ENCODE measurements at places on chromosomes 16 and 17.

GRCh38 chr16:252366-253337 lies 18.0 kb downstream of the FAM234A start:
- no peak for DNase-seq

- no peak for DNase-seq
These were observed 6.9 kb downstream of the MLLT6 start for GRCh38 chr17:38711792-38712571.

DNA sequence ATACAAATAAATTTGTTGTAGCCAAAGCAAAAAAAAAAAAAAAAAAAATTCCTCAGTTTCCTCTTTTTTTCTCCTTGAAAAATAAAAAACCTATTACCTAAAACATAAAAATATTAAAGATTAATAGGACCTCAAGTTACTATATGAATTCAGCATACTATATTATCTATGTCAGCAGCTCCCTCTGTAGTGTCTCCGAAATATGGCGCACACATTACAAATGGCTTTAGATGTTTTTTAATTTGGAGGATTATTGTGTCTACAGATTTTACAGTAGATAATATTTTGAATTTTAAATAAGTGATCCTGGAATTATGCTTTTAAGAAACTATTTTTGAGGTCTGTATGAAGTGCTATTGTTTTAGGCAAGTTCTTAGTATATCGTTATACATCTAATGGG lies 94.4 kb downstream of the NLK start:
- no peak for DNase-seq

DNA sequence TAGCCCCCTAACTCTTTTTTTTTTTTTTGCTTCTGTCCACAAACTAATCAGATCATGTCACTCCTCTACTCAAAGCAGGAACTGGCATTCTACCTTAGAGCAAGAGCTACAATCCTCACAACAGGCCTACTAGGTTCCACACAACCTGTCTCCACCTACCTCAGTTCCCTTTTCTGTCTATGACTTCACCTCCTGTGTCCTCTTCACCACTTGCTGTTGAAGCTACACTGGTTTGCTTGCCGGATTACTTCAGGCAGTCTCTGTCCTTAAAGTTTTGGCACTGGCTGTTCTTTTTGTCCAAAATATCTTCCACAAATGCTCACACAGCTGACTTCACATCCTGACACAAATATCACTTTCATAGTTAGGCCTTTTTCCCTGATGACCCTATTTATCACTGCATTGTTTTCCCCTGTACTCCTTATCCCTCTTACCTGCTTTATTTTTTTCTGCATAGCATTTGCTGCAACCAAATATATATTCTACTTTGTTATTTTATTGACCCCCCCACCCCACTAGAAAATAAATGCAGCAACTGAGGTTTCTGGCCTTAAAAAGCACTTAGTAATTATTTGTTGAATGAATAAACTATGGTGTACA lies 72.0 kb downstream of the KANSL1 start:
- no peak for DNase-seq

DNA sequence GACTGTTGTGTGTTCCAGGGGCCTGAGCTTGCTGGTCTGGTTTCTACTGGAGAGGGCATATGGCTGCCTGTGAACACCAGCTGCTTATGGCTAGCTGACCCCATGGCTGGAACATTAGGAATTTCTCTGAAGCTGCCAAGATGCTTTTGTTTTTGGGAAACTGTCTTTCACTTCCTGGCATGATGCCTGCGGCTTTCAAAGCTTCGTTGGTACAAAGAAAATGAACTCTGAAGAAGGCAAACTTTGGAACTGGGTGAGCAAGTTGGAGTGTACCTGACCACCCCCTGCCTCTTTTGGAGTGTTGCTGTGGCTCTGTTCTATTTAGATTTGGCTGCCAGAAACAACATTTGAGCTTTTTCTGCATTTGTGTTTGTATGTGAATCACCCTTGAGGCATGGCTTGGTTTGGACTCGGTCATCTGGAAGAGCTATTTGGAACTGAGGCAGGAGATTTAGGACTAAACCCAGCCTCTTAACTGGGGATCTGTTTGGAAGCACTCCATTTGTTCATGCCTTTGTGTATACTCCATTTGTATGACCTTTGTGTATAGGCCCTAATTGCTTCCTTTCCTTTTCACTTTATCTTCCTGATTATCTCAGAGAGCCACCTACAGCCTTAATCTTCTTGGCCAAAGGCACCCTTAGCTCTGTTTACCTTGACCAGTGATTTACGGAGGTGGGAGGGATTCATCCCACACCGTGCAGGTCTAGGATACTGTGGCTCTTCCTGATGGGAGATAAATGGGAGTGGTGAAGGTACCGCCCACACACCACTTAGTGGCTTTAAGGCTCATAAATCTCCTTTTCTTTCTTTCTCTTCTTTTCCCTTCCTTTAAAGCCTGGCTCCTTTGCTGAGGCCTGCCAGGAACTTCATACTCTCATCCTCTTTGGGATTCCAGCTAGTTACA lies 7.3 kb upstream of the CPHXL start:
- no peak for DNase-seq

DNA sequence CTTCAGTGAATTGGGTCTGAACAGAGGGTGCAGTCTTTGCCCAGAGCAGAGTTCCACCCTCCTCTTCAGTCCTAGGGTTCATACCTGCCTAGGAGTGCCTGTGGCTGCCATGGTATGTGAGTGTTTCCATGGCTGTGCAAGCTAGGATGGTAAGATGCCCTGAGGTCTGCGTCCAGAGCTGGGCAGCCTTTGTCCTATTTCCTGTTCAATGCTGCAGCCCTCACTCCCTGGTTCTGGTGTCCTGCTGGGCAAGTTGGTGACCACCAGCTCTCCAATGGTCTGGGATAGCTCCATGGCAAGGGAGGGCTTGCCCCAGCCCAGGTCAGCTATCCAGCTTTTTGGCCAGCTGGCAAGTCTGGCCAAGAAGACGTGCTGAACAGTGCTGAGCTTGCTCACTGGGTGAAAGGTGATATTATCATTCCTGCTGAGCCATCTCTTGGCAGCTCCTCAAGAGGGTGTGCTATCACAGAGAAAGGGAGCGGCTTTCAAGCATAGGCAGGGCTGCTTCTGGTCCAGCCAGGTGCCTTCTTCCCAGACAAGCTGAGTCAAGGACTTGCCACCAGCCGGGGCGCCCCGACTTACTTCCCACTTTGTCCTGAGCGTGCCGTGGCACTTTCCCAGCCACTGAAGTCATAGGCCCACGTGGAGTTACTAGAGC lies 13.0 kb upstream of the NFATC3 start:
- DNase-seq = no peak

DNA sequence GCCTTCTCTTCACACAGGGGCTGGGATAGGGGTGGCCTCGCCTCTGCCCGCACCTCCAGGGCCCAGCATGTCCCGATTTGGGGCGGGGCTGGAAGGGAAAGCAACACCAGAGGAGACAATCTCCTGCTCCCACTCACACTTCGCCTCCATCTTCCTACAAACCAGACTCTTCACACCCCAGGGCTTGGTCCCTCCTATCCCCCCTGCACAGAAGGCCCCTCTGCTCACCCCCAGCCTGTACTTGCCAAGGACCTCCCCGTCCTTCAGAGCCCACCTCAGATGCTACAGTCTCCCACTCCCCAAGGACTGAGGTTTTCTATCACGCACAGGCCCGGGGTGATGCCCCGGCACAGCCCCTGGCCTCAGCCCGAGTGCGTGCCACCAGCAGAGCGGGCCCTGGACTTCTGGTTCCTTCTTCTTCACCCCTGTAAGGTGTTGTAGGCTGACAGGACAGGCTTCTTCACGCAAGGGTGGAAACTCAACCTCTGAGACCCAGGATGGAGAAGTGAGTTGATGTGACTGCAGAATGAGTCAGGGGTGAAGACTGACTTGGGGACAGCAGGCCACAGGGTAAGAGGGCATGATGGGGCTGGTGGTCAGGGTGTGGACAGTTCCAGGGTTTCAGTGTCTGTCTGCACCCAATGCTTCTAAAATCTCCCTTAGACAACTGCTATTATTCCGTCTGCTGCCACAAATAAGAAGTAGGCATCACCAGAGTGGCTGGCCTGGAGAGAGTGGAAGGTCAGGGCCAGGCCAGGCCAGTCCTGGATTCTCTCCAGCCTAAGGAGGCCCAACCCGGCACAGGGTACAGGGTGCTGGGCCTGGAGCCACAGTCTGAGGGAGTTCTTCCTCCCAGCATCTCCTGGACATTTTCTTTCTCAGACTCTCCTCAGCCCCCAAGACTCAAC lies 2.5 kb downstream of the ITGAE start:
- DNase-seq = no peak

DNA sequence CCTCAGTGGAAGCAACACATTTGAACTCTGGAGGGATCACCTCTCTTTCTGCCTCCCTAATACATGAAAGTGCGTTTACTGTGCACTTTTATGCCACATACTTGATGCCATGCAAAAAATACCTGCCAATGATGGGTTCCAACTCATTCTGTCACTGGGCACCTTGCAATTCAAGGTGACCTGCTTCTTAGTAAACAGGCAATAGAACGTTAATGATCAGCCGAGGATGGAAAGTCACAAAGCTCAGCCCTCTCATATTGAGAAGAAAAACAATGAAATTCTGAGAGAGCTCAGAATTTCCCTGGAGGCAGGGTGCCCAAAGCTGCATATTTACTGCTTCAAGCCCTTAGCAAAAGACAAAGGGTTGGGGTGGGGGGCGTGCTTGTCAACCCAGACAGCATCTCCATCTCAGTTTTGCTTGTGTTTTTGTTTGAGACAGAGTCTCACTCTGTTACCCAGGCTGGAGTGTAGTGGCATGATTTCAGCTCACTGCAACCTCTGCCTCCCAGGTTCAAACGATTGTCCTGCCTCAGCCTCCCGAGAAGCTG lies 23.2 kb downstream of the LITAF start:
- DNase-seq = no peak

DNA sequence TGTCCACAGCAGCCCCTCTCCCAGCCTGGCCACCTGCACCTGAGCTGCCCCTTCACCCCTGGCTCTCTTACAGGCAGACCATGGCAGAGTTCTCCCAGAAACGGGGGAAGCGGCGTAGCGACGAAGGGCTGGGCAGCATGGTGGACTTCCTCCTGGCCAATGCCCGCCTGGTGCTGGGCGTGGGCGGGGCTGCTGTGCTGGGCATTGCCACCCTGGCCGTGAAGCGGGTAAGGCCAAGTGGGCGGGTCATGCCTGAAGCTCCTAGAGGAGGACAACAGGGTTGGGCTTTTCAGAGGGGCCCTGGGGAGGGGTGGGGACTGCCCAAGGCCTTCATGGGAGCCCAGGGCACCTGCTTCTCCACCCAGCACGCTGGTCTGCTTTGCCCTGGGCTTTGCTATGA lies 2.2 kb downstream of the MIEF2 start:
- DNase-seq = no peak

GRCh38 chr17:79047923-79048825 lies 24.2 kb downstream of the C1QTNF1 start:
- DNase-seq = no peak

GRCh38 chr17:54985476-54985875 lies 16.9 kb downstream of the STXBP4 start:
- no peak for DNase-seq

- DNase-seq = no peak
These were observed 16.7 kb upstream of the TENT4B start for GRCh38 chr16:50136399-50136798.

DNA sequence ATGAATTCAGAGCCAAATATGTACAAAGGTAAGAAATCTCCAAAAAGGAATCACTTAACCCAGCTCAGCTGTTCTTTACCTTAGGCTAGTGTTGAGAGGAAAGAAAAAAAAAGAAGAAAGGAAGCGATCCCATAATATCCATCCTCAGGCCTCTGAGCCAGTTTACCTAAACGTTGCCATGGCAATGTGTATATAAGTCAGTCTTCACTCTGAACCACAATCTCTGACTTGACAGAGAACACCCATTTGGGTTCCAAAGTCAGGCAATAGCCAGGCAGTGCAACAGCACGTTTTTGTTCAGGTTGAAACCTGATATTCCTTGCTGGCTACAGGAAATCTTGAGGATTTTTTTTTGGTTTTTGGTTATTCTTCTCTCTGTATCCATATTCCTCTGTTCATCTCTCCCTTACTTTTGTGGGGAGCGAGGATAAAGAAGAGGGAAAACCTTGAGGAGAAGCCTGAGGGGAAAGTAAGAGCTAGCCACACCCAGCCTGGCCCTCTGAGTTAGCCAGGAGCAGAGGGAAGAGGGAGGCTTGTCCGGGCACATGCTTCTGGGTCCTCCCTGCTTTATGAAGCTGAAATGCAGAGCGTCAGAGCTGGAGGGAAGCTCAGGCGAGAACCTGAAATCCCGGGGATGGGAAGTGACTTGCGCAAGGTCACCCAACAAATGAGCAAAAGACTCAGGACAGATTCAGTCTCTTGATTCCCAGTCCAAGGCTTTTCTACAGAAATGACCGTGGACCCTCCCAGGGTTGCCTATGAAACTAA lies 152.7 kb downstream of the SOX9 start:
- no peak for DNase-seq

- no peak for DNase-seq
These were observed 1.3 kb upstream of the NUTF2 start for GRCh38 chr16:67845291-67846062.

DNA sequence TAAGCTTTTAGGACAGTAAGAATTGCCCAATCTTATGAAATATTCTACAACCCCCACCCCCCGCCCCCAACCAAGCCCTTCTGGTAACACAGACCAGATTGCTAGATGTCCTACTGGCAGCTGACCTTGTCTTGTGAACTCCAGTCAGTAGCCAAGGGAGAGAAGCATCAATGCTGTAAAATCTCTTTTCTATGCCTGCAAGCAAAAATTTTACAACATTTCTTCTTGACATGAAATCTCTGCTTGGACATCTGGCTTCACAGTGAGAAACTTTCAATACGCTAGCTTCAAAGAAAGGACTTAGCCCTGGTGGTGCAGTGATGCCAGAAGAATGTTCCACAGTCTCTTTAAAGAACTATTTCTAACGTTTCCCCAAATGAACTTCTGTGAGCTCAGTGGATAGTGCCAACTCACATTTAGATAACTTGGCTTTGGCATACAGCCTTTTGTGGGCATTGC lies 169.3 kb upstream of the AXIN2 start:
- DNase-seq = no peak

- DNase-seq = no peak
These were observed 1.4 kb downstream of the MRPS7 start for GRCh38 chr17:75263055-75263454.

GRCh38 chr16:3068487-3068886 lies 3.0 kb downstream of the IL32 start:
- DNase-seq = no peak

GRCh38 chr16:2186505-2186904 lies 9.9 kb downstream of the CASKIN1 start:
- DNase-seq = no peak

DNA sequence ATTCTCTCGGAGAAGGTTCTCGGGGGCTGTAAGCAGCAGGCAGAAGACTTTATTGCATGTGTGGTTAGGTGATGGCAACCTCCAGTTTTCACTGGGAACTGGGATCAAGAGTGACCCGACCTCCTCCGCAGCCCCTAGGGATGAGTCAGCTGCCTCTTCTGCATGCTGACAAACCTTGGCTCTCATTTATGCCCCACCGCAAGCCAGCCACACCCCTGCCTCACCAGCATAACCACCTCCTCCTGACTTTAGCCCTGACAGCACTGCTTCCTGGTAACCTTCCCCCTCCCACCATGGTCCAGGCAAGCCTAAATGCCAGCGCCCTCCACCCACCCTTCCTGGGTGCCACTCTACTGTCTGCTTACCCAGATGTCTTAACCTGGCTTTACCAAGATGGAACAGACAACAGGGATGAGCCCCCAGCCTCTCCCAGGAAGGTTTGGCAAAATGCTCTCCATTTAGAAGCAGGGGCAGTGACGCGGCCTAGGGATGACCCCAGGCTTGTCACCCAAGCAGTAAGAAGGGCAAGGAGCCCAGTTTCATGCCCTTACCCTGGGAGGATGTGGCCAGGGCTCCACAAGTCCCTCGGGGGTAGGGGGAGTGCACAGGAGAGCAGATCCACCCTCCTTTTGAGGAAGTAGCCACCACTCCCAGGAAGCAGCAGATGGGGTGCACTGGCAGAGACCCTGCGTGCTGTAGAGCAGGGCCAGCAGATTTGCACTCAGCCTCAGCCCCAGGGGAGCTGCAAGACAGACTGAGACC lies 73.5 kb downstream of the GOSR1 start:
- DNase-seq = no peak
